CD4-positive, alpha-beta T cell treated with Interleukin-21 for 1 hour (primary cell): ENCODE measurements at places on chromosomes 7 and 10.

DNA sequence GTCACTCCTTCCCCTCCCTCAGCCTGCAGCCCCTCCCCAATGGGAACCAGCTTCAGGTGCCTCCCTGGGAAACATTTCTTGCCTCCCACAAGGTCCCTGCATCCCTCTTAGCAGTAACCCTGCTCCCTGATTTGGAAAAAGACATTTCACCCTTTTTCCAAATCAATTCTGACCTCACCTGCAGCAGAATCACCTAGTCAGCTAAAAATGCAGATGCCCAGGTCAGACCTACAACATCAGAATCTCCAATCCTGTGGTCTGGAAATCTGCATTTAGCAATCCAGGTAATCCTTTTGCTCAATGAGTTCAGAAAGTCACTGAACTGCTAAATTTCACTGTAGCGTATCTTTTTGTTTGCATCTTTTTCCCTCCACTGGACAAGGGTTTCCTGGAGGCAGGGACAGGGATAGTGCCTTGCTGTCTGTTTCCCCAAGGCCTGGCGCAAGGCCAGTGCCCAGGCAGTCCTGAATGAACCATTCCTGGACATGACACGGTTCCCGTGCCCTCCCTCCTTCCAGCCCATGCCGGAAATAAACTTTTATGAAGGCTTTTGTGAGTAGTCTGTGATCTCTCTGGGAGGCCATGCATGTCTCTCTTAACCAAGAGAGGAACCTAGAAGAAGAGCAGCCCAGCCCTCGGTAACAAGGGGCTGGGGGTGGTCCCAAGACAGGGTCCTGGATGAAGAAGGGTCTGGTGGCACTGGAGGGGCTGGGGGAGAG, 44.0 kb downstream of the COL13A1 start:
- DNase-seq: no peak

DNA sequence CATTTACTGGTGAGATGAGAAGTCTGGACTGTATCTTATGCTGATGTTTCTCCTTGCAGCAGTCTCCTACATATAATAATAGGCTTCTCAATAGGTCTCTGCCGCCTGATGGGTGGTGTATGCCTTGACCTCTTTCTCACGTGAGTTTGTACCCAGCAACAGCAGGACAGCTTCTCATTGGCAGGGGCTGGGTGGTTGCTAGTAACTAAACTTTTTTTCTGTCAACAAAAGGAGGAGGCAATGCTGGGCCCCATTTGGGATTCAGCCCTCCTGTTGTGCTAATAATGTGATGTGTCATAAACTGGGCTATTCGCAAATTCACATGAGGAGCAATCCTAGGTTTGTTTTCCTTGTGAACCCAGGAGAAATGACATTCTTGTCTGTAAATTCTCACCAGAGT, 533.6 kb downstream of the GATA3 start:
- no peak for DNase-seq

GRCh38 chr10:101152316-101152715, 21.2 kb downstream of the TLX1 start:
- DNase-seq: no peak

- no peak for DNase-seq
Observed at GRCh38 chr10:18879284-18879683, 169.3 kb upstream of the MALRD1 start.

DNA sequence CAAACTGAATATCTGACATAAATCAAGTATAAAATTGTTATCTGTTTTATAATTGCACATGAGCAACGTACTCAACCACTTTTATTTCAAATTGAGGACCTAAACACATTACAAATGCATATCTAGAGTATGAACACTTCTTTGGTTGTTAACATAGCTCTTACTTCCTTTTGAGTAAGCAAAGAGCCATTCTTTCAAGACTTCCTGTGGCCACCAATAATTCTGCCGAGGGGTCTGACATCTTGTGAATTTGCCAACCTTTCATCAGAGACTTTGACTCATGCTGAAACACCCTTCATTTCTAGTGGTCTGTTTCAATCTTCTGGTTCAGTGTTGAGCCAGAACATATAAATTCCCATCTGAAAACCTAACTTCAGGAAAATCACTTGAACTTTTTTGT, 59.4 kb downstream of the CDK14 start:
- DNase-seq: no peak

GRCh38 chr10:99431190-99431760, 851 bp upstream of the GOT1 start:
- peak; percentile 7 for DNase-seq

DNA sequence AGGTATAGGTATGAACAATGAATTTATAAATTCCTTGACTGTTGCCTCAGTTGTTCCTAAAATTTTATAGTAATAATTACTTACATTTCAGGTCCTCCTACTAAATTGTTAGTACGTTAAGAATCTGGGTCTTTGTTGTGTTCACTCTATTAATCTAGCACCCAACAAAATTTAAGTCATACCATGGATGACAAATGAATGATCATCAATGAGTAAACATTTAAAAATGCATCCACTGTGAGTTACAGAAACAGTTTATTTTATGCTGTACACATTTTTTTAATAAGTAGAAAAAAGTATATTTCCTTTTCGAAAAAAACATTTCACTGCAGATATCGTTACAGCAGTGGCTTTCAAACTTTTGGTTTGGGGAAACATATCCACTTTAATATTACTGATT, 265.2 kb downstream of the PCLO start:
- no peak for DNase-seq

DNA sequence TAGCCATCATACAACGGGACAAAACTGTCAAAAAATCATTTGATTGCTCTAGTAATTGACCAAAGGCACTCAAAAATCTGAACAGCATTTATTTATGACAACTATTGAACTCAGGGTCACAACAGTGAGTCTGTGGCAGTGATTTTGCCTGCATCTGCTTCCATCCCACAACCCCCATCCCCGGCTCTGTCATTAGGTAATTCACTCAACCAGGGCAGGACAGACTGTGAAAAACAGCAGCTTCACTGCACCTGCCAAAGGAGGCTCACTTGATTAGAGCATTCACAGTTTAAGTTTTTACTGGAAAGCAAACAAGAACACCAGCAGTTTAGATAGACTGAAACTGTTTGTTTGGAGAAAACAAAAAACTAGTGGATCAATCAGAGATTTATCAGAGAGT, 22.2 kb downstream of the NRCAM start:
- DNase-seq: no peak

GRCh38 chr10:78205457-78206016, 171.9 kb downstream of the RPS24 start:
- no peak for DNase-seq

GRCh38 chr7:48667407-48667806, 256.9 kb upstream of the CDC14C start:
- DNase-seq: no peak
